ENCODE measurements at places on chromosomes 5 and 9.
A peak's percentile ranks its signal among the peaks of the same experiment; 100 is the strongest.

DNA sequence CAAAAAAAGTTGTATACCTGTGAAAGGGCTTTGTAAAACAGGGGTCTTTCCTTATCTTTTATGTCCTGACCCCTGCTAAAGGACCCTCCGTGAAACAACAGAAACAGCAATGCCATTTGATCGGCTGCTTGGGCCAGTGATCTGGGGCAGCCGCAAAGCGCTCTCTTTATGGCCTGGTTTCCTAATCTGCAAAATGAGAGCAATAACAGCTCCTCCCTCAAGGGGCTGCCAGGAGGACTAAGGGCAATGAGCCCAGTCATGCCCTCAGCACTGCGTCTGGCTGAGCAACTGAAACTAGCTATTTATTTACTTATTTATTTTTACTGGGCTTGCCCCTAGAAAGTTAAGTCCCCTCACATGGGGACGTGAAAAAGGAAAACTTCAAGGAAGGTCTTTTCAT is 18.3 kb downstream of the CMBL start:
- DNase-seq = peak; percentile 80

GRCh38 chr5:142618130-142618523 is 67.8 kb downstream of the FGF1 start:
- no peak for DNase-seq

DNA sequence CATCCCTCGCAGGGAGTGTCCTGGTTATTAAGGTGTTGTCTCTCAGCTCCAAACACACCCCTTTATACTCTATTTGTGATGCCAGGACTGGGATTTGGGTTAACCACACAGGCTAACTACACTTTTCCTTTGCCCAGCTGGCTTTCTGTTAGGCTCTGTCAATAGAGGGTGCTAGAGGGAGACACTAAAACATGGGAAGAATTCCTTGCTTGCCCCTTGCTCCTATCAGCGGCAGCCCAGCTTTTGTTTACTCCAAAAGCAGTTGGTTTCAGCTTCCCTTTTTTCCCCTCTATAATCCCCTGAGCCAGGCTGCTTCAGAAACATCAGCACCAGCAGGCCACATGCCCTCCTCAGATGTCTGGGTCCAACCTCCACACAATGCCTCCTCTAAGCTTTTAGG is 297.1 kb downstream of the KCTD16 start:
- peak; percentile 69 for DNase-seq

DNA sequence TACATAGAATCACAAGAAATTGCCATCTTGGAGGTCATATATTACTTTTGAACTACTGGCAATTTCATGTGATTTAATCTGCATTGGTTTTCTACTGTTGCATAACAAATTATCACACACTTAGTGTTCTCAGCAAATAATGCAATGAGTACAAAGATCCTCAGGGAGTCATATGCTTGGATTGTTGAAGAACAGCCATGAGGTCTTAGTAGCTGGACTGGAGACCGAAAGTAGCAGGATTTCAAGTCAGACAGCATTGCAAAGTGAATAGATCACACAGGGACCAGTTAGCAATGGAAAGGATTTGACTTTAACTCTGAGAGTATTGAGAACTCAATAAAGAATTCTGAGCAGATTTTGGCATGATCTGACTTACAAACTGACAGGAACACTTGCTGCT is 32.2 kb upstream of the FRMD3 start:
- no peak for DNase-seq

DNA sequence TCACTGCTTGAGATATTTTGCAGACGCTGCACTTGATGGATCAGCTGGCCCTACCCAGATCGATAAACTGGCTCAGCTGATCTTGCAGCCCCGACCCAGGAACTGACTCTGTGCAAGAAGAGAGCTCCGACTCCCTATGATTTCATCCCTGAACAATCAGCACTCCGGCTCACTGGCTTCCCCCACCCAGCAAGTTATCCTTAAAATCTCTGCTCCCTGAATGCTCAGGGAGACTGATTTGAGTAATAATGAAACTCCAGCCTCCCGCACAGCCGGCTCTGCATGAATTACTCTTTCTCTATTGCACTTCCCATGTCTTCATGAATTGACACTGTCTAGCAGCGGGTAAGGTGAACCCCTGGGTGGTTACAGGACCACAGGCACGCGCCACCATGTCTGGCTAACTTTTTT is 16.9 kb upstream of the NANS start:
- no peak for DNase-seq

DNA sequence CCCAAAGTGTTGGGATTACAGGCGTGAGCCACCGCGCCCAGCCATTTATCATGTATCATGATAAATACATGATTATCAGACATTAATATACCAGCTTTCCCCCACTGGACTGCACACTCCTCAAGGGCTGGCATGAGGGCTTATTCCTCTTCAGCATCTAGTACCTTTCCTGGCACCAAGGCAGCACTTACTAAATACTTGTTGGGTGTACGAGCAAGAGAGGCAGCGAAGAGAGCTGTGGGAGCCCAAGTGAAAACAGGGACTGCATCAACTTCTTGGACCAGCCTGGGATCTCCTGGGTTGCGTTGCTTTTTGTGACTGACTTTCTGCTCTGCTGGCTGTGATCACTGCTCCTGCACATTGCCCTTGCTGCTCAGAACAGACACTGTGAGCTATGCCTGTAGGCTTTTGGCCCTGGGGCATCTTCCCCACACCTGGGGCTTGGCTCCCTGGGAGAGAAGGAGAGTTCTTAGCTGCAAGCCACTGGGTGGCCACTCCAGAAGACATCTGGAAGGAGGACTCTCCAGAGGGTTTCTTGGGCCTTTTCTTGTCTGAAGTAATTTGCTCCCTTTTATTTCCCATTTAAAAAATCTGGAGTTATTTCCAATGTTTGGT is 224.3 kb downstream of the NR3C1 start:
- no peak for DNase-seq

DNA sequence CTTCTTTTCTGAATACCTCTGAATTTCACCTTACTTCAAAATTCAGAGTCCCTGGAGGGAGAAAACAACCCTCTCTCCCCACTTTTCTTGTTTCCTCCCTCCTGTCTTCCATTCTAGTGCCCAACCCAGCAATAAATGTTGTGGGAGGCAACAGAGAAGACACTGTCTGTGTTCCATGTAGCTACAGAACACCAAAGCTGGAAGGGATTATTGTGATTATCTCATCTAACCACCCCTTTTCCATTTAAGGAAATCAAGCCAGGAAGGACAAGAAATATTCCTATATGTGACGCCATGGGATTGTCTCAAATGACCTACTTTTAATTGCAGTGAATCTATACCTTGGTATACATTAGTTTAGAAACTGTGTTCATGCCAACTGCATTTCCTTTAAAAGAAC is 476.6 kb upstream of the TNC start:
- DNase-seq = no peak

GRCh38 chr9:99012957-99013512 is 69.3 kb downstream of the COL15A1 start:
- no peak for DNase-seq

DNA sequence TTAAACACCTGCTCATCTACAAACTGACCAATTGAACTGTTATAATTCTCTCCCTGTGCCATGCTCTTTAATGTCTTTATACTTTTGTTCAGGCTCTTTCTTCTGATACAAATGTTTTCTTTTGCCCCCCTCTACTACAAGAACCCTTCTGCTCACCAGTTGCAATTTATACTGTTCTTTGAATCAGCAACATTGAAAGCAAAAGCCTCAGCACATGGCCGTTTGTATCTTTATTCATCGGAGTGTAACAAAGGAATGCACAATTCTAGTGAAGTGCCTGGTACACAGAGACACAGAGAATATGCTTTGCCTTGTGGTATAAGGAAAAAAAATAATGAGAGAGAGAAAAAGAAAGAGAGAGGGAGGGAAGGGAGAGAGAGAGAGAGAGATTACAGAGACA is 547.1 kb downstream of the CDH12 start:
- DNase-seq = no peak

DNA sequence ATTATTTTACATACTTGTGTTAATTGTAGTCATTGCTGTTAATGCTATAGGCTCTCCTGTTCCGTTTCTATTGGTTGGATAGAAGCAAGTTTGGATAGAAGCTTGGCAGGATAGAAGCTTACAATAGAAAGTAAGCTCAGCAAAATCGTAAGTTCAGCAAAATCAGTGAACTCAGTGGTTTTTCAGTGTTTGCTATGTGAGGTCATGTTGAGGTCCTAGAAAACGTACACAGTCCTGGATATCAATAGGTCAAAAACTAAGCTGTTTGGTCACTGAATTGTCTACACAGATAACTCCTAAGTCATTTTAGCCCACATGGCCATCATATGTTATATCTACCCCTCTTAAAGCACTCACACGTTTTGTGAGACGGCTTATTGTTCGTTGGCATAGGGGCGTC is 299.4 kb downstream of the MAN2A1 start:
- DNase-seq = no peak

DNA sequence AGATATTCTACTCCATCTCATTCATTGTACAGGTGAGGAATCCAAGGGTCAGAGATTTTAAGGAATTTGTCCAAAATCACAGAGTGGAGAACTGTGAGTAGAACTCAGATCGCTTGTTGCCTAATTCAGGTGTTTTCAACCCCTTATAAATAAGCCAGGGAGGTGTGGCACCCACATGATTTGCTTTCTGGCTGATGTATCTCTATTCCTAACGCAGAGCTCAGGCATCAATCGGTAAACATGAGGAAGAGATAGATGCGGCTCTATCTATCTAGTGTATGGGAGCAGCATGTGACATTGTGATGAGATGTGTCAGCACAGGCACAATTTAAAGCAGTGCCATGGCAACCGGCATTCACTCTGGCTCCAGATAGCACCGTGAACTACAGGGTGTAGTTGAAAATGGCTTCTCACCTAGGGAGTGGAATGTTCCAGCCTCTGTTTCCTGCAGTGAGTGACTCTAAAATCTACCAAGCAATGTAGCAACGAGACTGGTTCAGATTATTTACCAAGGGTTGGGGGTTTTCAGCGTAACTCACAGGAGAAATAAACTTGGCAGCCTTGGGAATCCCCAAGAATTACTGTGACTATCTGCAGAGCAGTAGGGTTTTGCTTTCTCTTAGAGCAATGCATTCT is 53.4 kb upstream of the SUB1 start:
- DNase-seq = peak; percentile 6

DNA sequence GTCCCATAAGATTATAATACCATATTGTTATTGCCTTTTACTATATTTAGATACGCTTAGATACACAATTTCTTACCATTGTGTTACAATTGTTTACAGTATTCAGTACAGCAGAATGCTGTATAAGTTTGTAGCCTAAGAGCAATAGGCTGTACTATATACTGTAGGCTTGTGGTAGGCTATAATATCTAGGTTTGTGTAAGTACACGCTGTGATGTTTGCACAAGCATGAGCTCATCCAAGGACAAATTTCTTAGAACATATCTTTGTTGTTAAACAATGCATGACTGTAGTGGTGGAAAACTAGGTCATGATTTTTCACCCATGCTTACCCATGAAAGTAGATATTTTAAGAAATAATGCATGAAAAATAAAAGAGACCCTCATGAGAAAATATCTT is 509.4 kb upstream of the CDH18 start:
- DNase-seq = no peak

GRCh38 chr9:133419005-133419404 is 1.2 kb upstream of the REXO4 start:
- no peak for DNase-seq

GRCh38 chr5:91207248-91207647 is 175.9 kb downstream of the ARRDC3 start:
- no peak for DNase-seq

GRCh38 chr5:180332051-180332517 is 21.1 kb downstream of the GFPT2 start:
- no peak for DNase-seq

DNA sequence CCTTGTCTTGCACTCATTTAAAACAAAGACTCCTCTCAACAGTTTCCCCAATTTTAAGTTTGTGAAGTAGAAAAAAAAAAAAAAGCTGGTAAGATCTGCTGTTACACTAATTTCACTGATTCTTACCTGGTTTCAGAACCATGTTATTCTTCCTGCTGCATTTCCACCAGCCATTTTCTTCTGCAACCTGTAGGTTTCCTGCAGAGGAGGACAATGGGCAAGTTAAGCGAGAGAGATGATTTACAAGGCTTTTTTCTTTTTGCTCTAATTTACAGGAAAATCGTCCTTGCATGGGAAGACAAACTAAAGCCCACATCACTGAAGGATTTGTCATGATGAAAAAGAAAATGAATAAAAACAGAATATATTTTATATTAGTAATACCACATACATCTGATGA is 86.0 kb upstream of the SMARCA2 start:
- no peak for DNase-seq

DNA sequence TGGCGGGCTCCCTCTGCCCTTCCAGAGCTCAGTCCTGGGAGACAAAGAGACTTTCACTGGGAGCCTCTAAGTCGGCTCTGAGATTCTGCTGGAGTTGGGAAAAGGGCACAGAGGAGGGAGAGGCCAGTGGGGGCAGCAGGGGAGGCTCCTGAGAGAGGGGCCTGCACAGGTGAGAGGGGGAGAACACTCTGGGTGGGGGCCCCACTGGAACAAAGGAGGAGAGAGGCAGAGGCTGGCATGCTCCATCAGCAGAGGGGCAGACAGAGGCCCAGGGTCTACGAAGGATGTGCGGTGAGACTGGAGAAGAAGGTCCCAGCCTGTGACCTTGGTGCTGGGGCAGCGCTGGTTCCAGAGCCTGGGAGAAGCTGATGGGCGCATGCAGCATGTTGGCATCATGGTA is 8.9 kb downstream of the TCF7 start:
- DNase-seq = no peak

- DNase-seq = no peak
Measured at GRCh38 chr5:78813906-78814530, 165.4 kb upstream of the LHFPL2 start.

DNA sequence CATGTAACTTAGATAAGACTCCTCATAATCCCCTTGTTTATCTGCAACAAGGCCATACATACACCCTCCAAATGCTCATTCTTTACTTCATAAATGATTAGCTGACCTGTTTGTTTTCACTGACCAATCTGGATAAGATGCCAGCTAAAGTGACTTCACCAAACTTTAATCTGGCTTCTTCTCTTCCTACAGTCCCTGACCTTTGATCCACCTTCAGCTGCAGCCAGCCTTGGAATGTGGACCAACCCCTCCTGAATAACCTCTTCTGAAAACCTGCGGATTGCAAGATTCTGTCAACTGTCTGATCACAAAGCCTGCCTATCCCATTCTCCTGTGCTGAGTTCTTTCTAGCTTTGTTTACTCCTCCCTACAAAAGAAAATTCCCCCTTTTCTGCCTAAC is 476.8 kb downstream of the LRRC70 start:
- DNase-seq = no peak

- no peak for DNase-seq
Measured at GRCh38 chr5:55920784-55921183, 69.6 kb downstream of the IL31RA start.

DNA sequence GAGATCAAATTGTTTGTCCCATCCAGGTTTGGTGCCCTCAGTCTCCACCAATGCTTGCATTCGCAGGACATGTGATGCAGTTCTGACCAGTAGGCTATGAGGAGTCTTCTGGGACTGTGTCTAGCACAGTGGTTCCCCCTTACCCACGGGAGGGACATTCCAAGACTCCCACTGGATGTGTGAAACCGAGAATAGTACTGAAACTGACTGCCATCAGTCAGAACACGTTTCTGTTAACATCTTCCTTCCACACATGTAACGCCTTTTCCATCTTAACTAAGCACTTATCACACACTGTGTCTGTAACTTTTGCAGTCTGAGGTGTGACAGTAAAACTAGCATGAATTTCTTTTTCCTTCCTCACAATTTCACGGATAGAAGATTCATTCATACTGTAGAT is 74.7 kb downstream of the PTTG1 start:
- no peak for DNase-seq

- DNase-seq = no peak
Measured at GRCh38 chr5:160922311-160922710, 70.3 kb upstream of the ATP10B start.
